GM19239 (cell line): ENCODE measurements at places on chromosomes 2 and 18.

- DNase-seq, result no peak
Measured at GRCh38 chr2:56534321-56534720, 350.5 kb downstream of the CCDC85A start.

GRCh38 chr18:44938720-44939665, 258.3 kb downstream of the SETBP1 start:
- no peak for DNase-seq

DNA sequence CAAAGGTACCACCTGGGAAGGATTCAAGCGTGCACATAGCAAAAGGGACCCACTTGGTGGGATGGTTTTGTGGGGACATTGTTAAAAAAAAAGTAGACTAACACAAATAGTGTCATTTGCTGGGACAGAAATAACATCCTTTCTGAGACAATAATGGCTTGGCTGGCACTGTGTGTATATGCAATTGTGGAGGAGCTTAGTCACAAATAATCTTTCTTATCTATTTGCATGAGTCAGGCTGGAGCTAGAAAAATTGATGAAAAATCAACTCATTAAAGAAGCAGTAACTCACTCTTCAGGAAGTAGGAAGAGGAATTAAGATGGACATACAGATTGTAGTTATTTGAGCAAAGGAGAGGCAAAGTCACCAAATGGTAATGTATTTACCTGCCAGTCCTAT, 29.5 kb upstream of the ITGB6 start:
- DNase-seq, result no peak

GRCh38 chr2:112216167-112216566, 38.7 kb downstream of the ZC3H8 start:
- DNase-seq, result no peak

GRCh38 chr18:76980663-76981395, 151.8 kb downstream of the MBP start:
- no peak for DNase-seq

DNA sequence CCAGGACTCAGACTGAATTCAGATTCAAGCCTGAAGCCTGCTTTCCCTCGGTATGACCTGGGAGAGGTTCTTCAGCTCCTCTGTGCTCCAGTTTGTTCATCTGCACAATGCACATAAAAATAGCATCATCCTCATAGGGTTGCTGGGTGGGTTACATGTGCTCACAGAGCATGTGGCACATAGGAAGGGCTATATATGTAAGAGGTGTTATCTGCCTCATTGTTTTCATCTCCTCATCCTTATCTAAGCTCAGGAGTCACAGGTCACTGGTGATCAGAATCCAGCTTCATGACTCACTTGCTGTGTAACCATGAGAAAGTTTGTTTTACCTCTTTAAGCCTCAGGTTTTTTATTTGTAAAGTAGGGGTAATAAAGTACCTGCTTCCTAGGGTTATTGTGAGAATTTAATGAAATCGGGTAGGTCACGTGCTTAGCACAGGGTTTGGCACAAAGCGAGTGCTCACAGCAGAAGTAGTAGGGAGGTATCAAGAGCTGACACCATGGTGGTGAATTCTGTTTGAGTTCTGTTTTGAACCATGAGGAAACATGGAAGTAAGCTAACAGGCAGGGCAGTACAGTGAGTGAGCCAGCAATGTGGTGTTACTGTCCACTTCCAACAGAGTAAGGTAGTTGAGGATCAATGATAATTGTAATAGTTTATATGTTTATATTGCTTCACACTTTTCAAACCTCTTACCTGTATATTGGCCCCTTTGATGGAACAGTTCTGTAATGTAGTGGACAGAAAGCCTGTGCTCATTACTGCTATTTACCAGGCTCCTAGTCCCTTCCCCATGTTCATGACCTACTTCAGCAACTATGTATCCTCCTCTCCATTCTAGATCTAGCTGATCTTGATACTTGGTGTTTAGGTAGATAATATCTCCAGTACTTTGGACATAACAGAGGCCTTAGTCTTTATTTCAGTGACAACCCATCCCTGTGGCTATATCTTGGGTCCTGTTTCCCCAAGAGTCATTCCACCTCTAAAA, 141.4 kb upstream of the LTBP1 start:
- no peak for DNase-seq

- DNase-seq, result no peak
Measured at GRCh38 chr2:237304763-237305514, 109.0 kb downstream of the COL6A3 start.

DNA sequence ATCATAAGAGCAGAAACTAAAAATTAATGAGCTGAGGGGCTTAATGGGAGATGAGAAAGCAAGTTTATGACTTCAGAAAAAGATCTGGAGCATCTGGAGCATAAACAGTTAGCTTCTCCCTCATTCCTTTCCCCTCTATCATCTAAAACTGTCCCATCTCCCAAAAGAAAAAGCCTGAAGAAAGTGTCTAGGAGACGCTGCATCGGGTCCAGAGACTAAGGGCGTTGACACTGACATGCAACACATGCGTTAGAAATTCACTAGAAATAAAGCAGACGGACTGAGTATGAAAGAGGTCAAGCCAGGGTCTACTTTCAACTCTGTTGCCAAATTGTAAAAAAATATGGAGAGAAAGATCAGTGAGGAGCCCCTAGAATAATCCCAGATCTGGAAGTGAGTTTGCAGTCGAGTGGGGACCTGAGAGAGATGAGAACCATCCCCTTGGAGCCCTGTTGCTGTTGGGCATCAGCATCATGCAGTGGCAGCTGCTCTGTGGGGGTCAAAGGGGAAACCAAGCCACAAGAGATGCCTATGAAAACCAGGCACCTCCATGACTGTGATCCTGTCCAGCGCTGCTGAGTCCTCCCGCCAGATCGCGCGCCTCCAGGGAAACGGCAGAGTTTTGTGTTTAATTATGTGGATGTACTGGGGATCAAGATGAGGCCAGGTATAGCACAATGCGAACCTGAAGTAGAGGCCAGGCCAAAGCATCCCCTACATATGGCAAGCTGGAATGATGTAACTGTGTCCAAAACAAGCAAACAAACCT, 13.9 kb downstream of the ANTXR1 start:
- no peak for DNase-seq

GRCh38 chr2:104867813-104868504, 14.0 kb downstream of the POU3F3 start:
- DNase-seq, result no peak

DNA sequence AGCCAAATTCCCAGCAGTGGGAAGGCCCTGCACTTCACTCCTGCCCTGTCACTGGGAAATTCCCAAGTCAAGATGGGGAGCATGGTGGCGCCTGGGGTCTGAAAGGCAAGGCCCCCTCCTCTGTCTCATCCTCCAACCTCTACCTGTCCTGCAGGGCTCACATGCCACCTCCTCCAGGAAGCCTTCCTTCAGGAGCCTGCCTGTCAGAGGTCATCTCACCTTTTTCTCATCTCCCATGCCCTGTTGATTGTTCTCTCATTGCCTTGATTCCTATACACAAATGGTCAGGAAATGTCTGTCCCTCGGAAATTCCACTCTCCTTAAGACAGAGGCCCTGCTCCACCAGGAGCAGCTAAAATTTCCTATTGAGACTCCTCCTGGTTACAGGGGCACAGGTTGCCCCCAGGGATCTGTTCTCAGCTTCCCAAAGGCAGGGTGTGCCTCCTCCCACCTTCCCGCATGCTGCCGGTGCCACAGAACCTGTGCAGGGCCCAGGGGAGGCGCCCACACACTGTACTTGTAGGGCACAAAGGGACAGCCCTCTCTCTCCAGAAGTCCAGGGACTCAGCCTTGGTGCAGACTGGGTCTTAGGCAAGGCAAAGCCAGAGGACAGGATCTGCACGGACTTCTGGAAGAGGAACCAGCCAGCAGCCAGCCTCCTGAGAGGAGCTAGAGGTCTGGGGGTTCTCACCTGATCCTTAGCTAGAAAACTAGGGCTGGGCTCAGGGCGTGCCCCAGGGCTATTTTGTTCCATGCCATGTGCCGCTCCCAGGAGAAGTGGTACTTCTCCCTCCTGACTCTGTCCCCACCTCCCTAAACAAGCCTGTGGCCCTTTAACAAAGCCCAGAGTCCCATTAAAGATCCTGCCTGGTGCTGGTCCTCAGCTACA, 12.9 kb downstream of the HES6 start:
- no peak for DNase-seq

DNA sequence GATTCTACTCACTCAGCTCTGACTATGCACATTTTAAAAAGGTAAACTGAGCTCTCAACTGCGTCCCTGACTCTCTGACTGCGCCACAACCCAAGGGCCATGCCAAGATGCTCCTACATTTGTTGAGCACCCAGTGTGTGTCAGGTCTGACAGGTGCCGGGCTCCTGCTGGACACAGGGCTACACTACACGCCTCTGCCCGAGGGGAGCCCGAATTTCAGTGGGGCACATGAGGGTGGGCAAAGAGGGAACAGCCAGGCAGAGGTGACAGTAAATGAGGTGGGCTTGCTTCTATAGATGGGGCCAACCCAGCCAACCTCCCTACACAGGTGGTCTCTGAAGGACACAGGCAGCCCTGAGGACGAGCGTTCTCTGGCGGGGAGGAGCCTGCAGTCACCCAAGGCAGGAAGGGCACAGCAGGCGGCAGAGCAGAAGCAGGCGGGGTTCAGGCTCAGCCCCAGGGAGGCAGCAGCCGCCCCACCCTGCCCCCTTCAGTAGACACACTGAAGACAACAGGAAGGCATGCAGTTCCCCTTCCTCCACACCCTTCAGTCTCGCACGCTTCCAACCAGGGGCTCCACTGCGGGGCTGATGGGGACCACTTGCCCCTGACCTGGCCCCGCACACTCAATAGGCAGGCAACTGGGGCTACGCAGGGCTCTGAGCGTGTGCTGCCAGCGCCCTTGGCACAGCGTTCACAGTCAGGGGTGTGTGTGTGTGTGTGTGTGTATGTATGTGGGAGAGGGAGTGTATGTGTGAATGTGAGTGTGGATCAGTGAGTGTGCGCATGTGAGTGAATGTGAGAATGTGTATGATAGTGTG, 98.4 kb downstream of the UXS1 start:
- no peak for DNase-seq

DNA sequence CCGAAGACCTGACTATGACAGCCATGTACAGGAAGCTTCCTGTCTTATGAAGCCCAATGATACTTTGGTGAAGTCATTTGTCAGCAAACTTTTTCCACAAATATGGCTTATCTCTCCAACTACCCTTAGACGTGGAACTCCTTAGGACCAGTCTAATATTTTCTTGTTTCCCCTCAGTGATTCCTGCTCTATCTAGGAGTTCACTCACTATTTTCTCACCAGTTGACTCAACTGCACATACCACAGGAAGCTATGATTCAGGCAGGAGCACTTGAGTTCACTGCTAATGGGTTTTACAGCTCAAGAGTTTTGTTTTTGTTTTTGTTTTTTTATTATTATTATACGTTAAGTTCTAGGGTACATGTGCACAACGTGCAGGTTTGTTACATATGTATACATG, 109.3 kb downstream of the ANTXR1 start:
- no peak for DNase-seq

GRCh38 chr18:4605212-4605611, 150.1 kb upstream of the DLGAP1 start:
- DNase-seq, result no peak

GRCh38 chr2:204298404-204298803, 246.9 kb upstream of the PARD3B start:
- no peak for DNase-seq

DNA sequence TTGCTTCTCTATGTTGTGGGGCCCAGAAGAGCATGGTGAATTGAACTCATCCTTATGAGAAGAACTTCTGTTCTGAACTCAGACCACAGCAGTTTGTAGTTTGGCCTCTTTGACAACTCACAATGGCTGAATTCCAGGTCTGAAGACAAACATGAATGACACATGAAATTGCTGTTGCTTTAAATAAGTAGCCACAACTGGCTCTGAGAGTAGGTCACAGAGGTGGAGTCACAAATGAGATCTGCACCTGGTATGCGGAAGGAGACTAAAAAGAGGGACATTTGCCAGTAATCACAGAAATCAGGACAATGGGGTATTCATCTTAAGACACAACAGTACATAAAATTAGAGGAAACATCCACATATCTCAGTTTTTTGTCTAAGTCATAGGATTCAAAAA, 290.3 kb upstream of the MMADHC start:
- no peak for DNase-seq

DNA sequence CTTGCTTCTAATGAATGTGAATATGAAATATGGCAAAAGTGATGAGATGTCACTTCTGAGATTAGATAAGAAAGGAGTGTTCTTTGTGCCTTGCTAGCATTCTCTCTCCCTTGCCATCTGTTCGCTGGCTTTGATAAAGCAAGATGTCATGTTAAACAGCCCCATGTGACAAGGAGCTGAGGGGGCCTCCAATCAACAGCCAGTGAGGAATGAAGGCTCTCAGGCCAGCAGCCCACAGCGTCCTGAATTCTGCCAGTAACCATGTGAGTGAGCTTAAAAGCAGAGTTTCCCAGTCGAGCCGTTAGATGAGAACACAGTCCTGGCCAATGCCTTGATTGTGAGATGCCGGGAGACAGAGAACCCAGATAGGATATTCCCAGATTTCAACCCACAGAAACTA, 198.8 kb downstream of the IRS1 start:
- DNase-seq, result no peak

DNA sequence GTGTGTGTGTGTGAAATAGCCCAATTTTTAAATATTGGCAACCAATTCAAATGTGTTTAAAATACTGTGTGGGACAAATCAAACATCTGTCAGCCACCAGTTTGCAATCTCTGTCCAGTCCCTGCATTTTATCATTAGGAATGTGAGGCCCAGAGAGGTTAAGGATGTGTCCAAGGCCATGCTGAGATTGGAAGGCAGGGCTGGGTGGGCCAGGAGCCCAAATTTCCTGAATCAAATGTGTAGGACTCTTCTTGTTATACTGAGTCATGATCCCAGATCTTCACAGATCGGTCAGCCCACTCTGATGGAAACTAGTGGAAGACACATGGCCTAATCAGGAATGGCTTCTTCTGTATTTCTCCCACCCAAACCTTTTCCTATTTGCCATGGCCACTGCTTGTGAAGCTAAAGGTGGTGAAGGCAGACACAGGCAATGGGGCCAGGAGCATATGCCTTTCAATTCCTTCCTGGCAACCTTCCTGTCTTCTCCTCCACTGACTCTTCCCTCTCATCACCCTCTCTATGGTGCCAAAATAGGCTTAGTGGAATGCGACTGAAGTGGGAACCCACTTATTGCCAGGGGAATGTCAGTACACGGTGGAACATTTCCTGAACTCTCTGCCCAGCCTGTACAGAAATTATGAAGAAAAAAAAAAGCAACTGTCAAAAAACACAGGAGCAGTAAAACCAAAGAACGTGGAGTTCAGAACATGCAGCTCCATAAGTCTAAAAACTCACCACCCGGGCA, 35.5 kb downstream of the ZEB2 start:
- no peak for DNase-seq

GRCh38 chr2:121625953-121626352, 23.3 kb downstream of the CLASP1 start:
- no peak for DNase-seq

- no peak for DNase-seq
Measured at GRCh38 chr2:38415728-38416291, 38.7 kb upstream of the ATL2 start.

GRCh38 chr18:42126586-42126985, 171.6 kb downstream of the PIK3C3 start:
- no peak for DNase-seq

- no peak for DNase-seq
Measured at GRCh38 chr2:236574424-236575145, 5.0 kb downstream of the ACKR3 start.
